ENCODE measurements at places on chromosomes 6 and 20.
A peak's percentile ranks its signal among the peaks of the same experiment; 100 is the strongest.

GRCh38 chr6:89243331-89243629 lies 26.1 kb upstream of the GABRR1 start:
- no peak for DNase-seq

GRCh38 chr6:155328074-155328538 lies 13.8 kb upstream of the TFB1M start:
- DNase-seq, result no peak

- DNase-seq, result no peak
Observed at GRCh38 chr6:2166717-2167116, 78.7 kb downstream of the GMDS start.

GRCh38 chr6:107488875-107489635 lies 862 bp upstream of the SOBP start:
- DNase-seq, result no peak

DNA sequence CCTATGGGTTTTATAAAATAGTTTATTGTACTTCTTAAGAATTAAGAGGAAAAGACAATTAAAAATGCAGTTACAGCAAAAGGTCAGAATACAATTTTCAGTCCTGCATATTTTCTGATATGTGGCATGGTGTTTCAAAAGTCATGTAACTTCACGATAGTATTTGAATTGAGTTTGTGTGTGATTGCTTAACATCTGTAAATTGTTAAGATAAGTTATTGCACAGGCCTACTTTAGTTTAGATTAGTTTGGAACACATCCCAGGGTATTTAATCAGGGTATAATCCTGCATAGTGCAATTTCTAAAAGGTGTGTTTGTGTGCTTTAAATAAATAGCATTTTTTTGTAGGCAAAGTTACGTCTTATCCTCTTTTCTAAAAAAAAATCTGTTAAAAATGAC lies 289.6 kb downstream of the RIMS1 start:
- DNase-seq, result no peak

DNA sequence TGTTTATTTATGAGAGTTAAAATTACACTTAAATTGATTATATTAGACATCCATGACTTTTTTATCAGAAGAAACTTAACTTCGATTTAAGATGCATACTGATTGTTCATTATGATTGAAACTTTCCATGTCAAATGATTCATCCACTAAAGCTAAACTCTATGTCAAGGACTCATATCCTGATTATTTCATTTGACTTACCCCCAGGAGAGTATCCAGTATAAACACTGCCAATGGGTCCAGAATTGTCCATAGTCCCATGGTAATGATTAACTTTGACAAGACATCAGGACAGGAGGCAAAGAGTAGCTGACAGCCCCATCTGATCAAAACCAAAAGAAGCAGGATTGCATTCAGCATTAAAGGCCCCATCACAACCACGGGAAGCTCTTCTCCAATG lies 709.9 kb downstream of the TFAP2A start:
- no peak for DNase-seq

GRCh38 chr6:24721461-24722215 lies 2.7 kb upstream of the C6orf62 start:
- DNase-seq, result no peak

GRCh38 chr6:137692806-137693205 lies 174.3 kb upstream of the TNFAIP3 start:
- no peak for DNase-seq

DNA sequence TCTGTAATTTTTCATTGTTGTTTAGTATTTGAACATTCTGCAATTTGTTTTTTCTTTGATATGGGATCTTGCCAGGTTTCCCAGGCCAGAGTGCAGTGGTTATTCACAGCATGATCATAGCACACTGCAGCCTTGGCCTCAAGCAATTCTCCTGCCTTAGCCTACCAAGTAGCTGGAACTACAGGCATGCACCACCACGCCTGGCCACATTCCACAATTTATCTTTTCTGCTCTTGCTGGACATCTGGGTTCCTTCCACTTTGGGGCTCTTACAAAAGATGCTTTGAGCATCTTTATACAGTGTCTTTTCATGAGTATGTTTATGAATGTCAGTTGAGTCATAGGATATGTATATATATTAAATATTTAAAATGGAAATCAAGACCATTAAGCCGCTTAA lies 42.0 kb downstream of the PGM3 start:
- DNase-seq, result no peak

DNA sequence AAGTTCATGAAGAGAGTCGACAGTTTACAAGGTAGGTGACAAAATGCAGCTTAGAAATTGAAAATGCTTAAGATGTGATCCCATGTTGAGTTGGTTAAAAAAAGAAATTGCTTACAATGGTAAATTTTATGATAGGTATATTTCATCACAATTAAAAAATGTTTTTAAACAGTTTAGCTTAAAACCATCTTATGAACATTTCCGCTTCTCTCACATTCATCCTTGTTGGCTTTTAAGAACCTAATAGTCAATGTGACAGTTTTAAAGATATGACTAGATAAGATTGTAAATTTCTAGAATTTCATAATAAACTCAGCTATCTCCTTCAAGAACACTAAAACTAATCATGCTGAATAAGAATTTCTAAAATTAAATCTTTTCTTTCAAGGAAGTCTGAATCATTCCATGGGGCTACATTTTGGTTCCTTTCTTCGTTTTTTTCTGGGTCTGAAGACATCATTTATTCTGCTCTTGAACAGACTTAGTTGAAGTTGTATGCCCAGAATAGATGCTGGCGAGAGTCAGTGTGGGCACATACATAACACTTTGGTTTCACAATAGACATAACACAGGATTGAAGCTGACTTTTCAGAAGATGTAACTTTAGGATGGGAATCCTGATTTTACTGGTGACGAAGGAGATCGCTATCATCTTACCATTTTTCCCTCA lies 35.9 kb upstream of the LTV1 start:
- DNase-seq, result no peak

- no peak for DNase-seq
Observed at GRCh38 chr6:140500849-140501248, 1126.4 kb upstream of the CITED2 start.

DNA sequence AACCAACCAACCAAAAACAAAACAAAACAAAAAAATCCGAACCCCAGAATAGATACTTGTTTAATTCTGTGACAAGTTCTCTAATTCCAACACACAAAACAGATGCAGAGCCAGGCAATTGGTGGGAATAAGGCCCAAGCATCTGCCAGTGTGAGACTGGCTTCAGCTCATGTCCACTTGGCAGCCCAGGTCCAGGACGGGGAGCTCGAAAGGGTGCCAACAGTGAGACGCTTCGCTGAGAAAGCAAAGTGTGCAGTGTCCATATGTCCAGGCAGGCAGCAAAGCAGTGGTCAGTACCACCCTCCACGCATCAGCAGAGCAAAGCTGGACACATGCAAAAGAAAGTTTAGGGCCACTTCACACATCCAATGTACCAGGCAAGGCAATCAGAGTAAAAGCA lies 102.9 kb downstream of the RALGAPA2 start:
- no peak for DNase-seq

DNA sequence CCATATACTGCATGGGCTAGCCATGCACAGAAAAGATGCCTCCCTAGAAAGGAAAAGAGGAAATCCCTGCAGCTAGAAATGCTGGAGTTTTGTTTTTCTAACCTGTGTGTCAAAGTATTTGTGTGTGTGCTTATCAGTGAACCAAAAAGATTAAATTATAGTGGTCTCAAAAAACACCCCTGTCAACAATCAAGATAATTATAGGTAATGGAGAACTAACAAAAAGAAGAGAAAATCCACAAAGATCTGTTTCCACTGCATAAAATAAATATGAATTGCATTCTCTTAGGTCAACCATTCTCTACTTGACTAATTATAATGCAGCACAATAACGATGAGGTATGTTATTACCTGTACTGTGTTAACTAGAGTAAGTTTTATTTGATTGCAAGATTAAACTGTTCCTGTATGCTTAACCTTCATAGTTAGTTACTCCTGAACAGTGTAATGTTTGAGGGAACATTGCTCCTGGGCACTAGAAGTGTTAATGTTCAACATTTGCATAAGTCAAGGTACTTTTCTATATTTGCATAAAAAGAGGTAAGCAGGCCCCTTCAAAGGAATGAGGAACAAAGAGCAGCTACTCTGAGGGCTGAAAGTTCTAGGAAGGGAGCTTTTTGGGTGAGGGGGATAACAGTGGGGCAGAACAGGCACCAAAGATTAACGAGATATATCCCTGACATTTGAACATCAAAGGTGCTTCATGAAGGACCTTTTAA lies 212.1 kb downstream of the BTBD9 start:
- no peak for DNase-seq

- no peak for DNase-seq
Observed at GRCh38 chr6:28673787-28674671, 148.3 kb downstream of the GPX5 start.

DNA sequence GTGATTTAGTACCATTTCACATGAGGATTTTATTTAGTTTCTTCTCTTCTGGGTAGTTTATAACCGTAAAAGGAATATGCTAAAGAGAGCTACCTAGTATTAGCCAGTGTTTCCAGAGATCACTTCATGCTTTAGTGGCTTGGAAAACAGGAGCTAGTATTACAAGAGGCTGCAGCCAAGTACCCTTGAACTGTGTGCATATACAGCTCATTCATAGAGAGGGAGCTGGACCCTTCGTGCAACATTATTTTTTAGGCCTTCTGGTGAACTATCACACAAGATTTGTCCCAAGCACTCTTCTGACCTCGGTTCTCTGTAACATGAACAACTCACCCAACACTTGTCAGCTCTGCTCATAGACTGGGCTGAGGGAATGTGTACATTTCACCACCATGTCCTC lies 74.9 kb upstream of the RIN2 start:
- no peak for DNase-seq

DNA sequence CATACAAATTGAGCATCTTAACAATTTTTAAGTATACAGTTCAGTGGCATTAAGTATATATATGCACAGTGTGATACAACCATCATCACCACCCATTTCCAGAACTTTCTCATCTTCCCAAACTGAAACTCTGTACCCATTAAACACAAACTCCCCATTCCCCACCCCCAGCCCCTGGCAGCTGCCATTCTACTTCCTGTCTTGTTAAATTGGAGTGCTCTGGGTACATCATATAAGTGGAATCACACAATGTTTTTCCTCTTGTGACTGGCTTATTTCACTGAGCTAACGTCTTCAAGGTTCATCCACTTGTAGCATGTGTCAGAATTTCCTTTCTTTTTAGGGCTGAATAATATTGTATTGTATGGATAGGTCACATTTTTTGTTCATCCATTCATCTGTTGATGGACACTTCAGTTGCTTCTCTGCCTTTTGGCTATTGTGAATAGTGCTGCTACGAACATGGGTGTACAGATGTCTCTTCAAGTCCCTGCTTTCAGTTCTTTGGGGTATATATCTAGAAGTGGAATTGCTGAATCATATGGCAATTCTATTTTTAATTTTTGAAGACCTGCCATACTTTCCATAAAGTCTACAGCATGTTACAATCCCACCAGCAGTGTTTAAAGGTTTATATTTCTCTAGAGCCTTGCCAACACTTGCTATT lies 19.6 kb upstream of the RREB1 start:
- no peak for DNase-seq

DNA sequence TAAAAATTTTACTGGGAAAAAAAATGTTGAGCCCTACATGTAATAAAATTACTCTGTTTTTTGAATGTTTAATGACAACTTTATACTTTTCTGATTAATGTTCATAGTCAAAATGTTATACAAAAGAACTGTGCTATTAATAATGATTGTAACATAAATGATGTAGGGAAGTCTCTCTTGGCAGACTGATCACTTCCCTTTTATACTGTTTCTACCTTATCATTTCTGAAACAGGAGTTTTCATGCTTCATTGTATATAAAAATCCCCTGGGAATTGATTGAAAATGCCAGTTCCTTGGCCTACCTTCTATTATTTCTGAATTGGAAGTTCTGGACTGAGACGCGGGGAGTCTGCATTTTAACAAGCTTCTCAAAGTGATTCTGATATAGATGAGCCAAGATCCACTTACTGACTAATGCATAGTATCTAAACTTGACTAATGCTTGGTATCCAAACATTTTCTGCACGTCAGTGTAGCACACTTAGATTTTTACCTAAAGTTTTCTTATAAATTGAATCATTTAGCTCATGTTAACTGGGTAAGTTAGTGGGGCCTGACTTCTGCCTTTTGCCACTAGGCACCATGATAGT lies 7.2 kb upstream of the HDAC2 start:
- DNase-seq, result no peak

DNA sequence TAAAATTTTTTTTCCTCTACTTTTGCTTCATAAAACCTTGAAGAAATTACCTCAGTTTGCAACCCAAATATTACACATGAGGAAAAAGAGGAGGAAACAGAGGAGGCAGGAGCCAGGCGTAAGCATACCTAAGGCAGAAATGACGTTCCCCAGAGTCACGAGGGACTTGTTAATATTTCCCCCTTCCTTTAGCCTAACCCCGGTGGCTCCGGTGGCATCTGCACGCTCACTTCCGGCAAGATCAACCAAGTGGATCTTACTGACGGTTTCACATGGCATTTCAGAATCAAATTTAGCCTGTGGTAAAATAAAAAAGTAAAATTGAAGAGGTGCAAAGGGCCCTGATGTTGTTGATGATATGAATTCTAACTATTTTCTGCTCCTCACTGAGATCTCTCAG lies 67.4 kb downstream of the KIF16B start:
- no peak for DNase-seq

DNA sequence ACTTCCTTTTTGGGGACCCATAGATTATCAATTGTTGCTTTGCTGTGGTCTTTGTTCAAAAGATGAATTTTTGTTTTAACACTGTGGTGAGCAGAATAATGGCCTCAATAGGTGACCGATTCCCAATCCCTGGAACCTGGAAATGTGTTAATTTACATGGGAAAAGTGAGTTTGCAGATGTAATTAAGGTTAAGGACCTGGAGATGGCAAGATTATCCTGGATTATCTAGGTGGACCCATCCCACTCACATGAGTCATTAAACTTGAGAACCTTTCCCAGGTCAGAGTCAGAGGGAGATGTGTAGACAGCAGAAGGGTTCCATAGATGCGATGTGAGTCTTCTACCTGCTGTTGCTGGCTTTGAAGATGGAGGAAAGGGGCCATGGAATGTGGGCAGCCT lies 36.2 kb upstream of the HBS1L start:
- DNase-seq, result no peak

- DNase-seq, result no peak
Observed at GRCh38 chr6:104955927-104956730, 778 bp upstream of the LIN28B start.

- DNase-seq, result peak; percentile 33
Observed at GRCh38 chr6:41278699-41279405, 7.6 kb downstream of the TREM1 start.

DNA sequence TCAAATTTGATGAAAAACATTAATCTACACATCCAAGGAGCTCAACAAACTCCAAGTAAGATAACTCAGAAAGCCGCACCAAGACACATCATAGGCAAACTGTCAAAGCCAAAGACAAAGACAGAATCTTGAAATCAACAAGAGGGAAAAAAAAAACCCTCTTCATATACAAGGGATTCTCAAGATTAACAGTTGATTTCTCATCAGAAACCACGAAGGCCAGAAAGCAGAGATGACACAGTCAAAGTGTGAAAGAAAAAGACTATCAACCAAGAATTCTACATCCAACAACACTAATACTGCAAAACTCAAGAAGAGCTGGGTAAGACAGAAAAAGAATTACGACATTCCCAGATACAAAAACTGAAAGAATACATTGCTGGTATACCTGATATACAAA lies 73.8 kb downstream of the CDK19 start:
- no peak for DNase-seq

- no peak for DNase-seq
Observed at GRCh38 chr6:132937466-132937906, 123.1 kb downstream of the RPS12 start.

- no peak for DNase-seq
Observed at GRCh38 chr6:137486416-137486815, 7.8 kb downstream of the OLIG3 start.
